Suppressor macrophage treated with lipopolysaccharide for 1 hour (primary cell): ENCODE measurements at places on chromosomes 13 and 19.

DNA sequence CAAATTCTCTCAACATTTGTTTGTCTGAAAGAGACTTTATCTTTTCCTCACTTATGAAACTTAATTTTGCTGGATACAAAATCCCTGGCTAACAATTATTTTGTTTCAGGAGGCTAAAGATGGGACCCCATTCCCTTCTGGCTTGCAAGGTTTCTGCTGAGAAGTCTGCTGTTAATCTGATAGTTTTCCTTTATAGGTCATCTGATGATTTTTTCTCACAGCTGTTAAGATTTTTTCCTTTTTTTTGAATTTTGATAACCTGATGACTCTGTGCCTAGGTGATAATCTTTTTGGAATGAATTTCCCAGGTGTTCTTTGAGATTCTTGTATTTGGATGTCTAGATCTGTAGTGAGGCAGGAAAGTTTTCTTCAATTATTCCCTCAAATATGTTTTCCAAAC, 2661.4 kb downstream of the PCDH9 start:
- DNase-seq: no peak

- DNase-seq: no peak
Measured at GRCh38 chr19:33497778-33498175, 23.8 kb downstream of the PEPD start.

- DNase-seq: no peak
Measured at GRCh38 chr19:33622505-33622808, 704 bp downstream of the CHST8 start.

- no peak for DNase-seq
Measured at GRCh38 chr13:97710797-97711196, 242.7 kb upstream of the IPO5 start.

DNA sequence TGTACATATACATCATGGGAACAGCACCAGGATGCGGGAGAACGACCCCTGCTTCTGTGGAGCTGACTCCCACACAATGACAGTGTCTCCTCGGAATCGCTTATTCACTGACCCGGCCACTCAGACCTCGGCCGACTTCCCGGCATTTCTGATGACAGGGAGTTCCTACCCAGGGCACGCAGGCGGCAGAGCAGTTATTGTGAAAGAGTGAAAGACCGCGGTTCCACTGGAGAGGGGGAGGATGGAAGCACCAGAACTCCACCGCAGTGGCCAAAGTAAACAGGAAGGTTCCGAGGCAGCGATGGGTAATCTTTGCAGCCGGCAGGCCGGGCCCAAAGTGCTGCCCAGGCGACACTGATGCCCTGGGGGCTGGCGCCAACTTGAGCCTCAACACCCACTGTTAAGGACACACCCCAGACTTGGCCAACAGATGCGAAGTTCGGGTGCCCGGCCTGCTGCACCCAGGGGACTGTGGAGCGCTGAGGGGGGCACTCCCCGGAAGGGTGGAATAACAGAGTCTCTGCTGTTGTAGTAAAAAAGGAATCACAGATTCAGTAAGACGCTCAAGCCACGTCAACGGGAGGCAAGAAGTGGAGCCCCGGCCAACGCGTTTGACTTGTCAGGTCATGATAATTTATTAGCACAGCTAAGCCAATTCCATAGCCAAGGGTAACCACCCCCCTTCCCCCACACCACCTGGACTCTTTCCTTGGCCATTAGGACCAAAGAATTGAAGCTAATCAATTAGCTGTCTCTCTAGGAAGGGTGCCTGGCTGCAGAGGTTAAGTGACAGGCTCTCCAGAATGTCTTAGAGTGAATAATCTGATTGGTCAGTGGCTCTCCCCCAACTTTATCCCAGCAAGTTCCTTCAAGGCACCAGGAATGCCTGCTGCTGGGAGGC, 5.8 kb downstream of the MLLT1 start:
- DNase-seq: peak; percentile 92

GRCh38 chr19:42595550-42596172, 937 bp upstream of the CEACAM8 start:
- DNase-seq: no peak

GRCh38 chr19:18474366-18474887, 36.5 kb upstream of the ISYNA1 start:
- no peak for DNase-seq

DNA sequence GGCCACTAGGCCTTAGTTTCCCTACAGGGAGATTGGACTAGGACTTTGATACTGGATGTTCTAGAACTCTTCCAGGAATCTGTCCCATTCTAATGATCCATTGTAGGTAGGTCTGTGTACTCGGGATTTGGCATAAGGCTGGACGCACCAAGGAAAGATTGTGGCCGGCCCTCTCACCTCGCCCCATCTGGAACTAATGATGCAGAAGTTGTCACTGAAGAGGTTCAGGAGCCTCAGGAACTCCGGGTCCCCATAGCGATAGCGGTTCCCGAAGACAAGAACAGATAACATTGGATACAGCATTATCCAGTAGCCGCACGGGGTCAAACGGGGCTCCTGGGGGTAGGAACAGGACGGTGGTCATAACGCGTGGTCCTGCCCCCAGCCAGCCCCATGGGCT, 11.2 kb downstream of the EGLN2 start:
- DNase-seq: no peak

GRCh38 chr13:110779022-110779421, 65.5 kb downstream of the ING1 start:
- no peak for DNase-seq

GRCh38 chr13:33931397-33932311, 113.7 kb downstream of the RFC3 start:
- peak; percentile 41 for DNase-seq

- DNase-seq: no peak
Measured at GRCh38 chr13:103926118-103926517, 859.9 kb upstream of the SLC10A2 start.

- no peak for DNase-seq
Measured at GRCh38 chr13:40762849-40763248, 8.1 kb downstream of the MRPS31 start.

- DNase-seq: no peak
Measured at GRCh38 chr19:20271215-20271926, 104.4 kb downstream of the ZNF486 start.

GRCh38 chr13:110382229-110382628, 75.1 kb downstream of the COL4A2 start:
- no peak for DNase-seq

DNA sequence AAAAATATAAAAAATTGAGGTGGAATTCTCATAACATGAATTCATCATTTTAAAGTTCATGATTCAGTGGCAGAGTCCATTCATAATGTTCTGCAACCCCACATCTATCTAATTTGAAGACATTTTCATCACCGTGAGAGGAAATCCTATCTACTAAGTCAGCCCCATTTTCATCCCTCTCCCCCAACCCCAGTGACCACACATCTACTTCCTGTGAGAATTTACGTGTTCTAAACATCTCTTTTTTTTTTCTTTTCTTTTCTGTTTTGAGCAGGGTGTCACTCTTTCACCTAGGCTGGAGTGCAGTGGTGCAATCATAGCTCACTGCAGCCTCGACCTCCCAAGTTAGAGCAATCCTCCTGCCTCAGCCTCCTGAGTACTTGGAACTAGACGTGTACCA, 17.5 kb downstream of the ATCAY start:
- no peak for DNase-seq

- no peak for DNase-seq
Measured at GRCh38 chr13:106355866-106356265, 179.6 kb downstream of the EFNB2 start.

- DNase-seq: peak; percentile 85
Measured at GRCh38 chr13:32426191-32426989, 1.5 kb downstream of the N4BP2L1 start.

- DNase-seq: peak; percentile 6
Measured at GRCh38 chr19:17001603-17002183, 24.9 kb downstream of the CPAMD8 start.

GRCh38 chr13:37869756-37870488, at the start of gene TRPC4:
TRPC4 (minus strand) TSS chr13:37869772; CDS start chr13:37783333, 86,439 bp downstream.
- DNase-seq: no peak

- DNase-seq: no peak
Measured at GRCh38 chr19:29770648-29771047, 41.1 kb upstream of the CCNE1 start.
